Cortex of kidney (tissue), 1 donor: ENCODE measurements at places on chromosomes 7 and 10.

GRCh38 chr10:94383530-94383929 lies 18.8 kb upstream of the TBC1D12 start:
- no peak for DNase-seq

DNA sequence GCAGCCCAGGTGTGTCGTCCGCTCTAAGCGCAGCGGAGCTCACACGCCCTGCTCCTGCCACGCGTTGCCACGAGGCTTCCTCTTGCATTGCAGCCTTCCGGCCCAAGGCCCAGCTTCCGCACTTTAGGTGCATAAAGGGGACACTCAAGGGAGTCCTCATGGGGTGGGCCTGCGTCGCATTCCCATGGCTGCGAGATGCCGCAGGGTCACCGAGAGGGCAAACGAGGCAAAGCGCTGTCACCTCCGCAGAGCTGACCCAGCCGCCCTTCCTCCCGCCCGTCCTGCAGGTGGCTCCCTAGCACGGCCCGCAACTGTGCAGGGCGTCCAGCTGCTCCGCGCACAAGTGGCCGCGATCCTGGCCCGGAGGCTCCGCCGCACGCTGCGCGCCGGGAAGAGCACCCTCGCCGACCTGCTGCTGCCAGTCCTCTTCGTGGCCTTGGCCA lies 283.5 kb downstream of the ABCA13 start:
- DNase-seq: no peak

- DNase-seq: no peak
These were observed 60.9 kb upstream of the CAMK2B start for GRCh38 chr7:44386139-44386913.

DNA sequence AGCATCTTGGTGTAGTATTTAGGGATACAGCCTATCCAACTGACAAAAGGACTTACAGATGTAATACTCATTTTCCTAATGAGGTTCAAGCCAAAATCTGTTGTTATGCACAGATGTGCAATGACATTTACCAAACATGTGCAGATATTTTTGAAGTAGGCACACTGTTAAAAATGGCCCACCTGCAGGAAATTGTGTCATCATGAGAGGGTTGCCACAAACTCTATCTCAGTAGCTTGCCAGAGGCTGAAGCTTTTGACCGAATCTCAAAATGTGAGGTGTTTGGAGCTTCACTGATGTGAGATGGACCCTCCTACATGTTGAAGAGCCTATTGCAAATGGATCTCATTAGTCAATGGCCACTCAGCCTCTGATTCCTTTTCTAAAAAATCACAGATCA lies 89.7 kb upstream of the CSTF2T start:
- DNase-seq: no peak

DNA sequence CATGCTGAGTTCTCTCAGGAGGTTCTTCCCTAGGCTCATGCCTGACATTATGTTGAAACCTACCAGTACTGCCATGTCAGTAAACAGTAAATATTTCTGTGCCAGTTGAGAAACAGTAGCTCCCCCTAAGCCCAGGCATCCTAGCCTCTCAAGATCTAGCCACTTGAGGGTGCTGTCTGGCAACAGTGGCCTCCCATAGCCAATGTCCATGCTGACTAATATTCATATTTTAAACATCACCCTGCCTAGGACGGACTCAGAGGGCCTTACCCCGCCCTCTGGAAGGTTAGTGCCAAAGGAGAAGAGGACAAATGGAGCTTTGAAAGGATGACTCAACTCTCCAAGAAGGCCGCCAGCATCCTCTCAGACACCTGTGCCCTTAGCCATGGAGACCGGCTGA lies 7.7 kb downstream of the ACSM6 start:
- DNase-seq: no peak

GRCh38 chr10:128566361-128566968 lies 440.2 kb upstream of the MKI67 start:
- DNase-seq: no peak

DNA sequence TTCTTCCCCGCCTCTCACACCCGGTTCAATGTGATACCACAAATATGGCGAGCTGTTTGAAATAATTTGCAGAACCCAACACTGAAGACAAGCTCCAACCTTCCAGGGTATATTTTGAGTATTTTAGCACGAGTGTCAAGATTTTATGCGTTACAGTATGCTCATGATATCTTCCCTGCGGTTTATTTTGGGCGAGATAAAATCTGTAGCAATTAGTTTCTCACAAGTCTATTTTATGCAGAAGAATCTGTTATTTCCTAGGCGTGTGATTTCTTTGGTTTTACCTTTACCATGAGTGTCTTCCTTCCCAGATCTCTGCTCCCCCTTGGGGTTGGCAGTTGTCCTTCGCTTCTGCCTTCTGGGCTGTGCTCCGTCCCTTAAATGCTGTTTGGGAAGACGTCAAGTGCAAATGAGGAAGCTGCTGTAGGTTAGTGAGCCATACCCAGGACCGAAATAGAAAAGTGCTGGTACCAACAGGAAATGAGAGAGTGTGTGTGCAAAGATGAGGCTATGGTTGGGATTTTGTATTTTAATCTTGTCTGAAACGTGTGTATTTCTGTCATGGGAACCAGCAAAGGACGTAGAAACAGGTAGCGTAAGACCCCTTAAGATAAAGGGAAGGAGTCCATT lies 299.8 kb downstream of the KLF6 start:
- DNase-seq: no peak

- DNase-seq: no peak
These were observed 2.8 kb upstream of the CFAP43 start for GRCh38 chr10:104234934-104235333.

- DNase-seq: no peak
These were observed 706 bp downstream of the TBATA start for GRCh38 chr10:70784471-70784870.

GRCh38 chr7:98520356-98520951 lies 96.6 kb upstream of the NPTX2 start:
- DNase-seq: no peak

- no peak for DNase-seq
These were observed 89.0 kb downstream of the CH25H start for GRCh38 chr10:89118091-89118490.
